AML-193 (cell line): ENCODE measurements at places on chromosomes 4 and X.

GRCh38 chr4:72568959-72569718 is at the start of gene ADAMTS3:
TSS of gene ADAMTS3 (minus strand) at chr4:72569221. CDS start at chr4:72568762, 459 bp downstream.
- DNase-seq: no peak

GRCh38 chr4:166827167-166827566 is 407.1 kb downstream of the SPOCK3 start:
- no peak for DNase-seq

GRCh38 chr4:9804918-9805317 is 23.5 kb downstream of the DRD5 start:
- no peak for DNase-seq

DNA sequence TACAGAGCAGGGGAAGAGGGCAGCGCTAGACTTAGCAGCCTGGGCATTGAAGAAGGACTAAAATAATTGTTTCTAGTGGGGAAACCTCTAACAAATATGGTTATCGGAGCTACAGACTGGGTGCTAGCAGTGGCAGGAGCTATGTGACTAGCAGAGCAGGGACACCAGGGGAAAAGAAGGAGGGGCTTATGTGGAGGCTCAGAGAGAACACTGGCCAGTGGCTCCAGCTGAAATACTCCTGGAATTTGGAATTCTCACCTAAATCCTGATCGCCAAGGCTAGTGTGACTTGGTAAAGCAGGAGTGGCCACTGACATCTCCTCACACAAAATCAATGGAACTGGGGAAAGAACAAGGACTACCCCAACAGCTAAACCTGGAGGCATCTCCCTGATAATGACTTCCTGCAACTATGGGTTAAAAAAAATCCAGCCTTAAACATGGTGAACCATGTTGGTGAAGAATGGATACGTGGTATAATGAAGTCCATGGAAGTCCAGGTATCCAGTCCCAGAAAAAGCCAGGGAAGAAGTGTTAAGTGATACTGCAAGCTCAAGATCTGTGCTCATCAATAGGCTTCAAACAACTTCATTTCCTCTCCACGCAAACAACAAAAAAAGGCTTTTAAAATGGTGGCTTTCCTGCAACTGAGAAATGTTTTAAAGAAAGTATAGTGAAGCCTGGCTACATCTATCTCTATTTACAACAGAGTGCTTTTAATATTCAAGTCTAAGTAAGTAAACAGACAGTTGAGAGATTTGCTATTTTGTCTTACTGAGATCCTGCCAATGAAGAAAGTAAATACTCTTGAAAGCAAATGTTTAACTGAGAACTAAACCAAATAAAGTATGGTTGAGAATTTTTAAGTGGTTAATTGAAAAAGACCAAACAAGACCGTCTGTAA is 1.8 kb downstream of the TAPT1 start:
- DNase-seq: no peak

DNA sequence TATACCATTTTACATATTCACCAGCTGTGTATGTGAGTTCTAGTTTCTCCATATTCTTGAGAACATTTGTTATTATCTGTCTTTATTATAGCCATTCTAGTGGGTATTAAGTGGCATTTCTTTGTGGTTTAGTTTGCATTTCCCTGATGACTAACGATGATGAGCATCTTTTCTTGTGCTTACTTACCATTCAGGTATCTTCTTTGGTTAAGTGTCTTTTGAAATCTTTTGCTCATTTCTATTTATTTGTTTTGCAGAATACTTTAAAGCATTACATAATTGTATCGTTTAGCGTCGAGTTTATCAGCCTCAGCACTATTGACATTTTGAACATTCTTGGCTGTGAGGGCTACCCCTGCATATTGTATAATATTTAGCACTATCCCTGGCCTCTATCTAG is 85.4 kb downstream of the FRMPD4 start:
- no peak for DNase-seq

DNA sequence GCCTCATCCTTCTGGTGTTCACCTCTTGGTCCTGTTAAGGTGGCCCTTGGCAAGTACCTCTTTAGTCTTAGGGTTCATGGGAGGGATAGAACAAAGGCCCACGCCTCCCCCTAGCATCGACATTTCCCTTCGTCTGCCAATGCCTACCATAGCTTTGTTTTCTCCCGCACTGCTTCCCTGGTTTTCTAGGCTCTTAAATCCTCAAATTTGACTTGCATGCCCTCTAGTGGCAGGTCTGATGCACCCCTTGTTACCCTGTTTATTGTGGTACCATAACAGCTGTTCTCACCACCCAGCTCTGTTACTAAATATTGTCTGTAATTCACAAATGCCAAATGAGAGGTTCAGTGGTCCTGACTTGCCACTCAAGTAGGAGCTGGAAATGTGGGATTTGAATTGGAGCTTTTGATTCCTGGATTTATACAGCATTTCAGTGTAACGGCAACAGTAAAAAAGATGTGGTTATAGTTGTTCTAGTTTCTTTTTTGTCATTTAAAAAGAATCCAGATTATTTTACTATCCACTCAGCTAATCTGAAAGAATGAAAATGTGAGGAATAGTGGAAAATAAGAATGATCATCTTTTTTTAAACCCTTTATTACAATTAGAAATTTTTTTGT is 100.1 kb downstream of the REPS2 start:
- peak; percentile 41 for DNase-seq

GRCh38 chr4:186584912-186585311 is 29.5 kb upstream of the MTNR1A start:
- DNase-seq: no peak

DNA sequence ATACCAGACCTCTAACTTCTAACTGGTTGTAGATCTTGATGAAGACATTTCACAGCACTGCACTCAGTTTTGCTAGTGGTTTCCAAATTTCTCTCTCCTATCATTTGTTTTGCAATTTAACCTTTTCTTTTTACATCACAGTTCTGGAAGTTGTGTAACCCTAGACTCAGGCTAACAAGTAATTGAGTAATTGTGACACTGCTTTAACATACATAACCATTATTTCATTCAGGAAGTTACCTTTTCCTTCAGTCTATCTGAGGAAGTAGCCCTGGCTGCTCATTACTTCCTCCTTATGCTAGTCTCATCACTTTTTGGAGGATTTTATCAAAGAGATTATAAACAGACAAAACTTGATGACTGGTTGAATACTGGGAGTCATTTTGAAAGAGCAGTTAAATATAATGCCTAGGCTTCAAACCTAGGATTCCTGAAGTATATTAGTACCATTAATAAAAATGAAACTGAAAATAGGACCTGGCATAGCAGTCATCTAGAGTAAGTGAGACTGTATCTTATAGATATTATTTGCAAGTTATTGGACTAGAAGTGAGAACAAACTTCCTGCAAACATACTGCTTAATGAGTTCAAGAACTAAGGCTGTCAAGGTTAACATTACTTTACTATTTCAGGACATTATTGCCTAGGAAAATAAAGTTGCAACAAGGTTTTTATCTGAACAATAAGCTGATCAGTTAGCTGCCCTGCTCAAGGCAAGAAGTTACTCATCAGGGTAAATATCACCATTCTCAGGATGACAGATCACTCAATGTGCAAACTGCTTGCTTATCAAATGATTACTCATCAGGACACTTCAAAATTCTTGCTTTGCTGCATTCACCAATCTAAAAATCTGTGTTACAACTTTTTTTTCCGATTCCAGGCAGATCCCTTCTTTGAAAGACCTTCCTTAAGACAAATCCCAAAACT is 25.6 kb upstream of the TEX13C start:
- DNase-seq: peak; percentile 26

- peak; percentile 35 for DNase-seq
Observed at GRCh38 chr4:54217642-54218495, 11.2 kb upstream of the PDGFRA start.
